ENCODE measurements at places on chromosomes 5 and 9. TPM values are rescaled to one million over a fixed set of nuclear protein-coding genes. Genes with fewer than 3 reads are reported as not detected.

Gene TNPO1
- 298 TPM for total RNA-seq

Gene SLCO6A1
- total RNA-seq, result 0.14 TPM

Gene P4HA2
- 168 TPM for total RNA-seq

Gene ALDOB
- total RNA-seq, result not detected

Gene FKTN
- total RNA-seq, result 19.0 TPM

Gene OR2Y1
- not detected for total RNA-seq

Gene PCDHB13
- 0.29 TPM for total RNA-seq

Gene ORM1
- not detected for total RNA-seq

Gene AIF1L
- total RNA-seq, result 0.22 TPM

Gene ADRB2
- total RNA-seq, result 2.3 TPM

Gene ZDHHC11
- total RNA-seq, result 2.4 TPM

Gene COL23A1
- not detected for total RNA-seq

Gene PHF24
- not detected for total RNA-seq

Gene LTC4S
- total RNA-seq, result 0.88 TPM

Gene POU5F2
- total RNA-seq, result 1.7 TPM

Gene GPRIN1
- total RNA-seq, result 11.9 TPM

Gene NUP155
- total RNA-seq, result 81.2 TPM

Data from placental pericyte (primary cell).